ENCODE measurements at places on chromosomes 4 and X.

DNA sequence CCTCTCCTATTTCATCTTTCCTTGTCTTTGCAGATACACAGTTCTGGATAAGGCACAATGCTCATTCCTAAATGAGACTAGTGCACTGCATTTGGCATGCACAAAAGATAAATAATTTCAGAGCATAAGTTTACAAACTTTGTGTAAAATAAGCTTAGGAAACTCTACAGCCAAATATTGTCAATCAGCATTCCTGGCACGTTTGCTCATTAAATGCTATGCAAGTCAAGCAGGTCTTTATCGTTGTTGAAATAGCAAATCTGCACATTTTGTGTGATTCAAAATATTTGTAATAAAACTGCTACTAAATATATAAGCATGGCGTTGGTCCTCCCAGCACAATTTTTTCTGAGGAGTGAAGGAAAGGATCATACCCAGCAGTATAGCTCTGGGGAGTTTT is 322.1 kb upstream of the NOCT start:
- no peak for DNase-seq

DNA sequence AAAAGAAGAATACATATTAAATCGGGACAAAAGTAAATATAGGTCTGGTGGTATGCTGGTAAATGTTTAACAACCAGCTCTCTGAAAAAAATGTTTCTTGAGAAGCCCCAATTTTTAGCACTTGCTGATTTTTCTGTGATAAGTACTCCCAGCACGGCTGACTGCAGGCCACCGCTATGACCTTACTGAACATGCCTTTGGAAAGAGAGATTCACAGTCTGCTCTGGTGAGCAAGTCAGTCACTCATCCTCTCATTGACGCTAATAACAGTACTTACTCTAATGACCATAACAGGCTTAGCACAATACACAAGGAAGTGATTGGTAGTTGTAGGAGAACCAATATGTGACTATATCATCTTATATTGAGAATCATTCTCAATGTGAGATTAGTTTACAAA is 98.9 kb upstream of the BLTP1 start:
- no peak for DNase-seq

DNA sequence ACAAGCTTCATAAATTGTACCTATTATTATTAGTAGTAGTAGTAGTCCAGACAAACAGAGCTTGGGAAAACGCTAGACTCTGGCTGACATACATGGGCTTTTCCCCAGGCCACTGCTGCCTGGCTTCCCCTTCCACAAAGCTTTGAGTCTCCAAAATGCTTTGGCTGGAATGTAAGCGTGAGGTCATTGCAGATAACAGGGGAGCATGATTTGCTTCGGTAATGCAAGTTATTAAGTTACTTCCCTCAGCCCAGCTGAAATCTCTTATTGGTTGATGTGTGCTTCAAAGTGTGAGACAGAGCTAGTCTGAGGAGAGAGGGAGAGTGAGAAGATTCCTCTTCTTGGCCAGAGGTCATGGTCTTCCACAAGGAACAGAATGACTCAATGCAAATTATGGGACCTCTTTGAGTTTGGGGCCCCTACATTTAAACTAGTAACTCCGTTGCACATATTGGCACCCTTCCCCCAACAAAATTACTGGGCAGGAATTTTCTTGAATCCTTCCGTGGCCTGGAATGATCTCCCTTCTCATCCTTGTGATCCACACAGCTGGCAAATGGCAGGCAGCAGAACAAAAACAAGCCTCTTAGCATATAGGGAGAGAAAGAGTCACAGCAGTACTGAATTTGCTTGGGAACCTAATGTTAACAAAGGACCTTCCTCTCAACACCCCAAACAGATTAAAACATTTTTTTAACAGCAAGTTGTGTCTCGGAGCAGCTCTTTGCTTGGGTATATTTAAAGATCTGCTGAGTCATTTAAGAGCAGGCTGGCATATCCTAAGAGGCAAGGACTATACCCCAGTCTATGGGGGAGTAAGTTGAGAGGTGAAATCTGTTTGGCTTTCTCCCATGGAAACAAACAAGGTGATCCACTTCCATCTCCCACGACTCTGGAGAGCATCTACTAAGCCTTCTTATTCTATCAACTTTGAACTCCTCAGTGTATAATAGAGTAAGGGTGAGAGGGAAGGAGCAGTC is 19.9 kb downstream of the AR start:
- DNase-seq, result no peak

DNA sequence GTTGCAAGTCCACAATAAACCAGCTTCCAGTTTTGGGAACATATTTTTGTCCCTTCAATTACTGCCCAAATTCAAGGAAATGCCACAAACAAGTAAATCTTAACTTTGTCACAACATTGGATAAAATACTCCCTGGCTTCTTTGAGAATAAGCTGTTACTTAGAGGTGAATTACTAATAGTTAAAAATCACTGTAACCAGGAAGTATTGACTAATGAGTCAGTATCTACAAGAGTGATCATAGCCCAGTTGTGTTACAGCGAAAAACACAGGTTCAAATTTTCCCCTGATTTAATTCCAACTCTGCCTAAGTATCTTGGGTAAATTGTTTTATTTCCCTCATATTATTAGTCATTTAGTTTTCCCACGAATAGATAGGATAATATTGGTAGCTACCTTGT is 291.2 kb upstream of the PPARGC1A start:
- no peak for DNase-seq

DNA sequence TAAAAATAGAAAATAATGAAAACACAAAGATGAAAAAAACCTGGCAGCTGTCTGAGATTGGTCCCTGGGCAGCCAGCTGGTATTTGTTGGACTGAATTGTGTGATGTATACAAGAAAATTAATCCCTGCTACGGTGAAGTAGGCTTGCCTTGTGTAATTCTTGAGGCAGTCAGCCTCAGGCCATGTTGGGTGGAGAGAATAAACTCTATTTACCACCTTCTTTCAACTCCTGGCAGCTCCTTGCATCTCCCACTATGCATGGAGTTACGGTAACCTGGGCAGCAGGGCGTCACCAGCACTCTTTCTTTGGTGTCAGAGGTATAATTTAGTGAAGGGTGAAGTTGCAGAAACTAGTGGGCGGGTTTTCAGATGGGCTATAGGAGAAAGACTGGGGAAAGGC is 3.5 kb downstream of the SPIN2A start:
- DNase-seq, result no peak

GRCh38 chrX:132267392-132267791 is 48.1 kb upstream of the RAP2C start:
- no peak for DNase-seq

DNA sequence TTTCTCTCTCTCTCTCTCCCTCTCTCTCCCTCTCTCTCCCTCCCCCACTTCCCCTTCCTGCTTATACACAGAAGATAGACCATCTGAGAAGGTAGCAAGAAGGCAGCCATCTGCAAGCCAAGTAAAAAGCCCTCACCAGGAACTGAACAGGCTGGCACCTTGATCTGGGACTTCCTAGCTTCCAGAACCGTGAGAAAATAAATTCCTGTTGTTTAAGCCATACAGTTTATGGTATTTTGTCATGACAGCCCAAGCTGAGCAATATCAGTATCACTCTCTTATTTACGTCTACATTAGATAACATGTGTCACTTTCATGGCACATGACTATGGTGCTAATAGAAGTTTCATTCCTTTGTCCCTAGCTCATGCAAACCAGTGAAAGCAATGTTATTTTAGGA is 581.1 kb downstream of the INPP4B start:
- DNase-seq, result no peak

DNA sequence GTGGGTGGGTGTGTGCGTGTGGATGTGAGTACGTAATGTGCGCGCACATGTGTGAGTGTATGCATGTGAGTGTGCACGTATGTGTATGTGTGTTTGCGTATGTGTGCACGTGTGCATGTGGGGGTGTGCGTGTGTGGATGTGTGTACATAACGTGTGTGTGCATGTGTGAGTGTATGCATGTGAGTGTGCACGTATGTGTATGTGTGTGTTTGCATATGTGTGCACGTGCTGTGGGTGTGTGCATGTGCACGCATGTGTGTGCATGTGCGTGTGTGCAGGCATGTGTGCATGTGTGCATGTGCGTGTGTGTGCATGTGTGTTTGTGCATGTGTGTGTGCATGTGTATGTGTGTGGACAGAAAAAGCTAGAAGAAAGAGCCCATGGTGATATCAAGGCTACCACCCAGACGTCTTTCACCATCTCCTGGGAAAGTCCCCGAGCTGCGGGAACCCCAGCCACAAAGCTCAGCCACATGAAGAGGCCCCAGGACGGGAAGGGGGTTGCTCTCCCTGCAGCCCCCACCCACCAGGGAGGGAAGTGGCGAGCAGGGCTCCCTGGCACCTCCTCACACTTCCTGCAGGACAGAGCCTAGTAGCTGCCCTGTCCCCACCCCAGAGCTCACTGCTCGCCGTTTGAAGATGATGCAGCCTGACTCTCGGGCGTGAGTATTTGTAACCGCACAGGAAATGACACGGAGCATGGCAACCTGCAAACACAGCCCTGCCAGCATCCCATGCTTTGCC is 108.3 kb downstream of the DCTD start:
- DNase-seq, result peak; percentile 35

DNA sequence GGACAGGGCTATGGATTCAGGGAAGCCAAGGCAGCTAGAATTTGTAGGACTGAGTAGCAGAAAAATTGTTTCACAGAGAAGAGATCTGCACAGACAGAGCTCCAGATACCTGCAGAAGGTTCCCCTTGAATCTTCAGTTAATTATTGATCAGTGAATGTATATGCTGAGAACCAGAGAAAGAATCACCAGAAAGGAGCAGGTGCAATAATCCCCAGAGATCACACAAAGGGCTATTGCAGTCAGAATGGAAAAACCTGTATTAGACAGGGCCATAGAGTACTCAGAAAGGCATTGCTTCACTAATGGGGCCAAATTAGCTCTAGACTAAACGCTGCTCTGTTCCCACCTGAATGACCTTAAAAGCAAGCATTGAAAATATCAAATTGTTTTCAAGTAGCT is 35.5 kb upstream of the SMAD1 start:
- DNase-seq, result no peak

DNA sequence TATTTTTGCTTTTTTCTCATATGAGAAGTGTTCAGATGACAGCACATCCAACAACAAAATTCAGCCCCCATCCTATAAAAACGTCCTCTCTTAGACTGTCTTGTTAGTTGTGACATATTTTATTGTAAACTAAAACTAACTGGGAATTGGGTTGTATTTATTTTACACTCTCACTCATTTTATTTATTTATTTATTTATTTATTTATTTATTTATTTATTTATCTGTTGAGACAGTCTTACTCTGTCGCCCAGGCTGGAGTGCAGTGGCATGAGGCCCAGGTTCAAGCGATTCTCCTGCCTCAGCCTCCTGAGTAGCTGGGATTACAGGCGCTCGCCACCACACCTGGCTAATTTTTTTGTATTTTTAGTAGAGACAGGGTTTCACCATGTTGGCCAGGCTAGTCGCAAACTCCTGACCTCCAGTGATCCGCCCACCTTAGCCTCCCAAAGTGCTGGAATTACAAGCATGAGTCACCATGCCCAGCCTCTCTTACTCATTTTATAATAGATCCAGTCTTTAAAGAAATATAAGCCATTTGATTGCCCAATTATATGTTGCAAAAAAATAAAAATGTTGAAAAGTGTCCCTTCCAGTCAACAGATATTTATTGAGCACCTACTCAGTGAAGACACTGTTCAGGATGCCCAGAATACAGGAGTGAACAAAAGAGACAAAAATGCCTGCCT is 44.6 kb downstream of the PALLD start:
- DNase-seq, result no peak

GRCh38 chrX:150934453-150934852 is 36.0 kb upstream of the CD99L2 start:
- DNase-seq, result no peak

- DNase-seq, result no peak
These were observed 11.7 kb downstream of the MSX1 start for GRCh38 chr4:4871242-4871572.

DNA sequence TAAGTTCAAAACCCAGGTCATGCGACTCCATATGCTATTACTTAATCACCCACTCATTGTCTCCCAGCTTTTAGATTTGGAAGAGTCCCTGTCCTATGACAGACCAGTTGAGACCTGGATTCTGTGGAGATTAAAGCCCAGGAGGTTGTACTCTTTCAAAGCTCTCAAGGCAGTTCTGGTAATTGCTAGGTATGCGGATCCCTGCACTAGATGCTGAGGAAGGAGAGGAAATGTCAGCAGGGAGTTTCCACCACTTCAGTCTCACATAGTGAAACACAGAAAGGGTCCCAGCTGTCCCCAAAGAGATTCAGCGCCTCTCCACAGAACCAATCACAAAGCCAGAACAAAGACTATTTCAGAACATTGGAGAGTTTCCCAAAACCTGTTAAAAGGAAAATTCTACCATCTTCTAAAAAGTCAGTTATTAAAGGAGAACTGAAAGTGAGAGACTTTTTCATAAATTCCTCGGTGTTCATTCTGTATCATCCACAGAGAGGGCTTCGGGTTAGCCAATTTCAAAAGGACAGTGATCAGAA is 53.4 kb downstream of the IRF2 start:
- DNase-seq, result no peak

GRCh38 chr4:52248820-52249219 is 197.7 kb downstream of the SPATA18 start:
- DNase-seq, result no peak

GRCh38 chrX:49164589-49165360 is 2.2 kb downstream of the MAGIX start:
- no peak for DNase-seq

DNA sequence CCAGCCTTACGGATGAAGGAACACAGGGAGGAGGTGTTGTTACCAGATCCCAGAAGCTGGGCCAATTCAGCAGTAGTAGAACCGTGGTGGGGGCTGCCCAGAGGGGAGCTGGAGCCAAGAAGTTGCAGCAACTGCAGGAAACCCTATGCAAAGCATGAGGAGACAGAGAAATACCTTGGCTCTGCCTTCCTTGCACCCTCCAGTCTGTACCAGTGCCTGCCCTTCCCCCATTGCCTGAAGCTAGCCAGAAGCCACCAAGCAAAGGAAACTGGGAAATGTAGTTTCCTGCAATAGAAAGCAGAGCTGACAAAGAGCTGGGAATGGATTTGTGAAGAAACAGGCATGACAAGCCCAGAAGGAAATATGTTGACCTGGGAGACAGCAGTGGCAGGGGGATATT is 108.7 kb upstream of the FUNDC1 start:
- DNase-seq, result no peak

- no peak for DNase-seq
These were observed 1.2 kb downstream of the CXCL2 start for GRCh38 chr4:74097631-74098426.

DNA sequence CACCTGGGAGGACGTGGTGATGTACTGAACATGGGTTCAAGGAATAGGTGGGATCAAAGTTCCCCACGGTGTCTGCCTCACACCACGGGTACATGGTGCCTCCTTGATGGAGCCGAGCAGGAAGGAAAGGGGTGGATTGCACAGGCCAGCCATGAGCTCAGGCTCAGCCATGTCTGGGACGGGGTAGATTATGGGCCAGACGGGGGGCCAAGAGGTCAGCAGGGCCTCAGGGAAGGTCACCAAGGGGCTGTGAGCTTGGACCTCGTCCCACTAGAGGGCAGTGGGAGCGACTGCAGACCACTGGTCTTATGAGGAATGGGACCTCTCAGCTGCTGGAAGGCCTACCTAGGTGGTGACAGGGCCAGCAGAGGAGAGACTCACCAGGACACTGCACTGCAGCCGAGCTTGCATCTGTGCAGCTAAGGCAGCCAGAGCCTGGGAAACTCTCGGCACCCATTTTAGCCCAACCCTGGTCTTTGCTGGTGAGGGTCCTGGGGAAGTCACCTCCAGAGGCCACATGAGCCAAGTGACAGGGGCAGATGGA is 38.4 kb downstream of the JAKMIP1 start:
- no peak for DNase-seq

Measured in activated CD4-positive, alpha-beta T cell treated with anti-CD3 and anti-CD28 coated beads for 24 hours (primary cell).